ENCODE measurements at places on chromosomes 6 and 20. TPM values are rescaled to one million over a fixed set of nuclear protein-coding genes. Genes with fewer than 3 reads are reported as not detected.

The TDRD6 gene
- total RNA-seq, result 1.3 TPM

The FAM83B gene
- total RNA-seq, result not detected

The WFDC5 gene
- not detected for total RNA-seq

The RAET1L gene
- total RNA-seq, result not detected

The GMPR gene
- total RNA-seq, result 69.7 TPM

The MICB gene
- 0.46 TPM for total RNA-seq

The FABP7 gene
- not detected for total RNA-seq

The CLDN20 gene
- total RNA-seq, result not detected

The TPBG gene
- 111 TPM for total RNA-seq

GRCh38 chr20:34316196-34316814, 13.2 kb upstream of the AHCY start:
- peaks cover 17% of the 10 kb centered on the region for H3K4me1 ChIP-seq
- H3K27me3 ChIP-seq, result no peaks in the 10 kb centered on the region
- no peak overlapping the region for H3K27ac ChIP-seq

DNA sequence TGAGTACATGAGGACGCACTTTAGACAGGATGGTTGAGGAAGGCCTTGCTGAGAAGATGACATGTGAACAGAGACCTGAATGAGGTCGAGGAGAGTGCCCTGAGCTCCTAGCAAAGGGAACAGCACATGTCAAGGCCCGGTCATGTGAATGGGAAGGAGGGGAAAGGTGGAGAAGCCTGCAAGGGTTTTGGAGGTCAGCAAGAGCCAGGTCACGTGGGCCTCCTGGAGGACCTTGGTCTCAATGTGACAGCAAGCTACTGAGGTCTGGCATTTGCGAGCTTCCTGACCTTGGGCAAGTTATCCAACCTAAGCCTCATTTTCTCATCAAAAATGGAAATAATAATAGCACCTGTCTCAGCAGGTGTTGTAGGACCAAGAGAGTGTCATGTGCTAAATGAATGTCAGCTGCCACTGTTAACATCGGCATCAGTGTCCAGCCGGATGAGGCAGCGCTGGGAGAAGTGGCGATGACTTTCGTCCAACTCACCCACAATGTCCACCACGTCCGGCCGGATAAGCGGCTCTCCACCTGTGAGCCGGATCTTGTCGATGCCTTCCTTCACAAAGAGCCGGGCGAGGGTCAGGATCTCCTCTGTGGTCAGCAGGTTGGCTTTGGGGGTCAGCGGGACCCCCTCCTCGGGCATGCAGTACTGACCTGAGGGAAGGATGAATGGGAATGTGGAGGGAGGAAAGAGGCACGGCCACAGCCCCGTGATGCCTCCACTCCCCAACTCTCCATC, 8.9 kb downstream of the MOCS1 start:
- H3K27me3 ChIP-seq, result no peaks in the 10 kb centered on the region
- H3K4me1 ChIP-seq, result peaks cover 35% of the 10 kb centered on the region
- no peak overlapping the region for H3K4me3 ChIP-seq
- H3K27ac ChIP-seq, result no peak overlapping the region
- peaks cover 67% of the 10 kb centered on the region for H3K36me3 ChIP-seq

DNA sequence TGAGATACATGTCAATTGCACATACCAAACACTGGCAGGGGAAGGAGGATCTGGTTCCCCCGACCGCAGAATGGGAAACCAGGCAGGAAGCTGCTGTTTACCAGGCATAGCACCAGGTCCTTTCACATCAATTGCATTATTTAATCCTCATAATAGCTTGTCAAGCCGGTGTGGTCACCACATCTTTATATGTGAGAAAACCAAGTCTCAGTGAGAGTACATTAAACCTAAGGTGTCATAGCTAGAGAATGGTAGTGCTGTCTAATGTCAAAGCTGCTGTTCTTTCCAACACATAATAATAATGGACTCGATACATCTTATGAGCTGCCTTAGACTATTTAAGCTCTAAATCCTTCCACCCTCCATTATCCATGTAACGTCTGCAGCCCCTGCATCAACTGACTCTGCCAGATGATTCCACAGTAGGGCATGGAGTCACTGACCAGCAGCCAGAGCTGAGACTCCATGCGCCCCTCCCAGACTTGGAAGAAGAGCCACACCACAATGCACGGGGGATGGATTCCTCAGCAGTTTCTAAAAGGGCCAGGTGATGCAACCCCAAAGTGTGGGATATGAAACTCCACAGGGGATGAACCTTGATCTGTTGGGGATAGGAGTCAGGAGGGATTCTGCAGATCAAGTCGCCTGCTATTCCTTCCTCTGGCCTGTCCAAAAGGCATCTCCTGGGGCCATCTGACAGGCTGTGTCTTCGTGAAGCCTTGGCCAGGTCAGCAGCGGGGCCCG, 71.8 kb downstream of the GPR6 start:
- no peaks in the 10 kb centered on the region for H3K36me3 ChIP-seq
- peaks cover 4% of the 10 kb centered on the region for H3K4me1 ChIP-seq
- DNase-seq, result peak; percentile 78
- H3K27ac ChIP-seq, result no peak overlapping the region

DNA sequence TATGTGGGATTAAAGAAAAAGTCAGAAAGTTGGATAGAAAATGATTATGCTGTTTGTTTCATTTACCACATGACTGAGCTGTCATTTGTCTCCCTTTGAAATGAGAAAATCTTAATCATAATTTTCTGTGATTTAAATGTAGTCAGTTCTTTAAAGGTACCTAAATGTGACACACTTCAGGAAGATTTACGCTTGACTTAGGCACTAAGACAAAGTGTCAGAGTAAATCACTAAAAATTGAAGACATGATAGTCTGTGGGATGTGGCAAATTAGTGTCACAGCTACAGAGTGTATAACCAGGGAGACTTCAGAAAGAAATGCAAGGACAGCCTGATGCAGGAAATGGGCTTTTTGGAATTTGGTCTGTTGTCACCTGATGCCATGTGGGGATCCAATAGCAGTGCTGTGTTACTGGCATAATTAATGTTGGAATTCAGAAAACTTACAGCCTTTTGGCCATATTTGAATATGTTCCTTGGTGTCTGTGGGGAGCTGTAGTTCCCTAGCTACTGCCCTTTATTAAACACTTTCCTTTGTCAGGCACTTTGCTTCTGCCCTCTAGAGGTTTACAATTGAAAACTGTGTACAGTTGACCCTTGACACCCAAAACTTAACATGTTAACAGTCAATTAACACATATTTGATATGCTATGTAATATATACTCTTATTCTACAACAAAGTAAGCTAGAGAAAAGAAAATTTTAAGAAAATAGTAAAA, 493.8 kb downstream of the UTRN start:
- H3K27me3 ChIP-seq, result no peaks in the 10 kb centered on the region
- no peak overlapping the region for H3K4me3 ChIP-seq
- H3K27ac ChIP-seq, result no peak overlapping the region
- H3K4me1 ChIP-seq, result no peaks in the 10 kb centered on the region
- DNase-seq, result no peak
- peaks cover 24% of the 10 kb centered on the region for H3K36me3 ChIP-seq

DNA sequence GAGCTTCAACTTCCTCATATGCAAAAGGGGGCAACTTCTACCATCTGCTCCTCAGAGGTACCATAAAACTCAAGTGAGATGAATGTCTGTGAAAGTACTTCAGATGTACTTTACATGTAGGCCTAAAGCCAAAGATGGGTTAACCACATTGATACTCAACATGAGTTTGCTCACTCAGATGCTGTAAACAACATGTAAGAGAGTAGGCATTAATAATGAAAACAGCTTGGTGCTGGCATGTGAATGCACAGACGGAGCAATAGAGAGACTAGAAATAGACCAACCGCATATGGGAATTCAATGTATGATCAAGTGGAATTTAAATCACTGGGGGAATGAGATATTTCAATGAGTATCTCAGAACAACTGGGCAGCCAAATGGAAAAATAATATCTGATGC, 143.8 kb upstream of the CDYL start:
- no peak overlapping the region for H3K27ac ChIP-seq
- no peaks in the 10 kb centered on the region for H3K27me3 ChIP-seq
- H3K36me3 ChIP-seq, result no peaks in the 10 kb centered on the region
- DNase-seq, result peak; percentile 50

GRCh38 chr20:64115171-64115911, 8.0 kb upstream of the NPBWR2 start:
- no peak overlapping the region for H3K27ac ChIP-seq
- H3K36me3 ChIP-seq, result no peaks in the 10 kb centered on the region
- no peaks in the 10 kb centered on the region for H3K27me3 ChIP-seq
- H3K4me3 ChIP-seq, result no peak overlapping the region

DNA sequence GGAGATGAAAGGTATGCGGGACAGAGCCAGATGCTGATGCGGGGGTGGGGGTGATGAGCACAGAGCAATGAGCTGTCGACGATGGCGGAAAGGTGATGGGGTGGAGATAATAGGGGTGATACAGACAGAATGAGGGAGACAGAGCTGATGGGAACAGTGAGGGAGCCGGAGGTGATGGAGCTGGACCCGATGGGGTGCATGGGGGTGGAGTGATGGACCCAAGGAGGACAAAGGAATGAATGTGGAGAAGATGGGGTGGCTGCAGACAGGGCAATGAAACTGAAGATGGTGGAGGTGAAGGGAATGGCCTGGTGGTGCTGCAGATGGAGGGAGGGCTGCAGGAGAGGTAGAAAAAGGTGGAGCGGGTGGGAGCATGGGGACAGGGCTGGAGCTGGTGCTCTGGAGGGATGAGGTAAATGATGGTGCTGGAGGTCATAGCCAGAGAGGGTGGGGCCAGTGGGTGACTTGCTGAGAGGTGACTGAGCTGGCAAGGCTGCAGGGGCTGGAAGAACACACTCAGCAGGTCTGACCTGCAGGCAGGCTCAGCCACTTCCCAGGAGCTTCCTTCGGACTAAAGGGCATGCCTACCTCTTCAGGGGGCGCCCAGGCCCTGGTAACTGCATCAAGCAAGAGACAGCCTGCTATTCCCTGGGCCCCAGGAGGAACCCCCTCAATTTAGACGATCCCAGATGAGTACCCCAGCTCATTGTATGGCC, 6.0 kb upstream of the FOXS1 start:
- DNase-seq, result no peak
- peaks cover 5% of the 10 kb centered on the region for H3K27me3 ChIP-seq
- no peak overlapping the region for H3K4me3 ChIP-seq

- no peaks in the 10 kb centered on the region for H3K4me1 ChIP-seq
- peaks cover 38% of the 10 kb centered on the region for H3K27me3 ChIP-seq
- no peak for DNase-seq
- no peak overlapping the region for H3K4me3 ChIP-seq
These were observed 21.1 kb downstream of the PNPLA1 start for GRCh38 chr6:36290668-36291620.

- H3K4me1 ChIP-seq, result peaks cover 7% of the 10 kb centered on the region
- H3K27me3 ChIP-seq, result no peaks in the 10 kb centered on the region
- H3K36me3 ChIP-seq, result no peaks in the 10 kb centered on the region
These were observed 49.4 kb upstream of the ZMYND8 start for GRCh38 chr20:47405775-47406325.

GRCh38 chr6:30019819-30020218, 41.2 kb upstream of the POLR1H start:
- no peaks in the 10 kb centered on the region for H3K4me1 ChIP-seq
- no peaks in the 10 kb centered on the region for H3K27me3 ChIP-seq
- H3K4me3 ChIP-seq, result no peak overlapping the region
- peaks cover 12% of the 10 kb centered on the region for H3K36me3 ChIP-seq
- DNase-seq, result peak; percentile 64

DNA sequence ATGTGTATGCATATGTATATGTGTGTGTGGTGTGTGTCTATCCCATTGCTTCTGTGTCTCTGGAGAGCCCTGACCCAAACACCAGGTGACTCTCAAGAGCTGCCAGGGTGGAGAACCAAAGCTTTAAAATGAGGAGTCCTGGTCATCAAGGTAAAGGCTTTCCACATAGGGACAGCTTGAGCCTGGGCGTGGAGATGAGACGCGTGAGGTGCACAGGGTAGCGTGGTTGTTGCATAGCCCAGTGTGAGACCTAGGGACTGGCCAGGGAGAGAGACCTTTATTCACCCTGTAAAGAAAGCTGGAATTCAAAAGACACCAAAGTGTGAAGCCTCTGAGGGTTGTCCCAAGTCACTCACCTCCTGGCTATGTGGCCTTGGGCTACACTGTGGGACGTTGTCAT, 149.1 kb downstream of the SYCP2 start:
- H3K36me3 ChIP-seq, result no peaks in the 10 kb centered on the region
- DNase-seq, result peak; percentile 90
- no peaks in the 10 kb centered on the region for H3K4me1 ChIP-seq
- no peak overlapping the region for H3K4me3 ChIP-seq
- no peak overlapping the region for H3K27ac ChIP-seq
- H3K27me3 ChIP-seq, result no peaks in the 10 kb centered on the region

GRCh38 chr6:135306740-135307420, 125.8 kb downstream of the MYB start:
- H3K27ac ChIP-seq, result no peak overlapping the region
- H3K4me3 ChIP-seq, result no peak overlapping the region
- peaks cover 34% of the 10 kb centered on the region for H3K36me3 ChIP-seq
- H3K27me3 ChIP-seq, result no peaks in the 10 kb centered on the region
- no peak for DNase-seq
- peaks cover 2% of the 10 kb centered on the region for H3K4me1 ChIP-seq

- DNase-seq, result no peak
- H3K4me3 ChIP-seq, result no peak overlapping the region
- H3K27me3 ChIP-seq, result no peaks in the 10 kb centered on the region
- H3K4me1 ChIP-seq, result no peaks in the 10 kb centered on the region
These were observed 232.9 kb upstream of the SASH1 start for GRCh38 chr6:148109732-148110131.

DNA sequence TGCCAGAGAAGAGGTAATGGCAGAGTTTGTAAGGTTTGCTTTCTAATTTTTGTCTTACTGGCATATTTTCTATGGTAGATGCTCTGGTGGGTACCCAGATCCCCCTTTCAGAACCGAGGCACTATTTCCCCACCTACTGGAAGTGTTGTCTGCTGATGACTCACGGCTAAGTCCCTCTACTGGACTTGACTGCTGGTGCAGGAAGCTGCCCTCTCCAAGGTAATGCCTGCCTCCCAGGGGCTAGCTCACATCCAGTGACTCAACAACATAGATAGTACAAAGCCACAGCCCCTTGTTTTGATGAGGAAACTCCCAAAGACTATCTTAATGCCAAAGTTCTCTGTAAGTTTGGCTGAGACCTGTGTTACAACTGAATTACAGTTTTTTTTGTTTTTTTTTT, 285.4 kb upstream of the FLRT3 start:
- H3K36me3 ChIP-seq, result no peaks in the 10 kb centered on the region
- DNase-seq, result no peak
- H3K27me3 ChIP-seq, result no peaks in the 10 kb centered on the region

- H3K27me3 ChIP-seq, result no peaks in the 10 kb centered on the region
- no peaks in the 10 kb centered on the region for H3K36me3 ChIP-seq
- no peak for DNase-seq
- H3K4me3 ChIP-seq, result no peak overlapping the region
- H3K4me1 ChIP-seq, result peaks cover 18% of the 10 kb centered on the region
These were observed 21.7 kb downstream of the RPRD1B start for GRCh38 chr20:38055294-38055693.

Measured in esophagus muscularis mucosa (tissue), 4 donors.